ENCODE measurements at places on chromosomes 13 and 19.

- H3K27me3 ChIP-seq: no peaks in the 10 kb centered on the region
- H3K27ac ChIP-seq: no peak overlapping the region
- no peaks in the 10 kb centered on the region for H3K36me3 ChIP-seq
These were observed 466.4 kb downstream of the KLF12 start for GRCh38 chr13:73667756-73668155.

DNA sequence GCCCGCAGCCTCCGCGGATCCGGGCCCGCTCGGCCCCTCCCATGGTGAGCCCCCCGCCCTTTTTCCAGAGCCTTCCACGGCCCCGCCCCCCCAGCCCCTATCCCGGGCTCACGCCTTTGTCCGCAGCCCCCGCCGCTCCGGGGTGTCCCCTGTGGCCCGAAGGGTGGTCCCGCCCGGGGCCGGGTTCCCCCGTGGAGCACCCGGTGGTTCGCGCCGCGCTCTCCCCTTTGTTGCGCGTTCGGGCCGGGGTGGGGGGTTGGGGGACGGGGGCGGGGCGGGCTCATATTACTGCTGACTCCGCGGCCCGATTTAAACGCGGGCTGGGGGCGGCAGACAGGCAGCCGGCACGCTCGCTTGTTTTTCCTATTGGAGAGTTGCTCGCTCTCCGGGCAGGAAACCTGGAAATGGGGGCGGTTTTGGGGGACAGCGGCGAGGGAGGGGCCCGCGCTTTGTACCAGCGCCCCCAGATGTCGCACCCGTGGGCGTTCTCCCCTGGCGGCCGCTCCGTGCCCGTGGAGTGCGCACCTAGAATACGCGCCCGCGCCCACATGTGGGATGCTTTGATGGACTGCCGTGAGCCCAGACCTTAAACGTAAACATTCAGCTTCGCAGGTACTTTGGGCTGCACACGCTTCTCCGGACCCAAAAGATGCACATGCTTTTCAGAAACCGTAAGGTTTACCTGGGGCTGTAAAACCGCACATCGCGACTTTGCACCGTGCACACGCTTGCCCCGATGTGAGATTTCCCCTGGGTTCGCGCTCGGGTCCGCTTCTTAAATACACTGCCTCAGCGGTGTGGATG is 699 bp downstream of the PTOV1 start:
- peak overlapping the region; percentile 63 for H3K4me3 ChIP-seq
- peaks cover 54% of the 10 kb centered on the region for H3K4me1 ChIP-seq
- H3K36me3 ChIP-seq: peaks cover 8% of the 10 kb centered on the region
- no peak overlapping the region for H3K27ac ChIP-seq

GRCh38 chr13:113789167-113789566 is 30.1 kb downstream of the TMEM255B start:
- H3K27ac ChIP-seq: no peak overlapping the region
- H3K27me3 ChIP-seq: peaks cover 1% of the 10 kb centered on the region
- no peak overlapping the region for H3K4me3 ChIP-seq
- H3K4me1 ChIP-seq: no peaks in the 10 kb centered on the region

GRCh38 chr13:75399168-75399878 is 82.6 kb downstream of the TBC1D4 start:
- no peak overlapping the region for H3K27ac ChIP-seq
- H3K36me3 ChIP-seq: no peaks in the 10 kb centered on the region
- no peaks in the 10 kb centered on the region for H3K4me1 ChIP-seq
- H3K4me3 ChIP-seq: no peak overlapping the region
- H3K27me3 ChIP-seq: no peaks in the 10 kb centered on the region

DNA sequence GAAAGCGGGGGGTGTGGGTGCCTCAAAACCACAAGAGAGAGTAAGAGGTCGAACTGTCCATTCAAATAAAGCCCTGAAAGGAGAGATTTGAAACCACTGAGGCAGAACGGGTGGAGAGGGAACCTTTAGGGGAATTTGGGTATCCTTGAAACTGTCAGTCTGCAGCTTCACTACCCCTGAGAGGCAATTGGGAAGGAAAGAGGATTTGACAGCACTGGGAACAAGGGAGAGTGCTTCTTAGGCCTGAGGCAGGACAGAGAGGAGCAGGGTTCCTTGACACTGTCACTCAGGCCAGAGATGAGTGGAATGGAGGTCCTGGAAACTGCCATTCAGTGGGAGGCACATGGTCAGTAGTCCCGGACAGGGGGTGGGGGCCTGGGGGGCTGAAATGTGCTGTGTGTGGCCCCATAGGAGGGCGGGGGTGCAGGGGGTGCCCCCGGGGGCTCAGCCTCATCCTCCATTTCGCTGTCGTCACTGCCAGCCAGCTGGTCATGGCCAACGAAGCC is 5.0 kb downstream of the GFY start:
- no peak overlapping the region for H3K27ac ChIP-seq
- no peak overlapping the region for H3K4me3 ChIP-seq
- no peak for DNase-seq
- H3K36me3 ChIP-seq: no peaks in the 10 kb centered on the region
- H3K27me3 ChIP-seq: peaks cover 99% of the 10 kb centered on the region

- no peak overlapping the region for H3K27ac ChIP-seq
- H3K4me3 ChIP-seq: no peak overlapping the region
- H3K27me3 ChIP-seq: peaks cover 14% of the 10 kb centered on the region
- no peaks in the 10 kb centered on the region for H3K36me3 ChIP-seq
- H3K4me1 ChIP-seq: peaks cover 45% of the 10 kb centered on the region
- DNase-seq: no peak
These were observed 1.3 kb downstream of the RGS9BP start for GRCh38 chr19:32676895-32677359.

GRCh38 chr13:78586706-78587105 is 16.6 kb downstream of the POU4F1 start:
- H3K27me3 ChIP-seq: peaks cover 70% of the 10 kb centered on the region
- H3K4me3 ChIP-seq: no peak overlapping the region
- no peak for DNase-seq
- H3K36me3 ChIP-seq: no peaks in the 10 kb centered on the region
- H3K4me1 ChIP-seq: no peaks in the 10 kb centered on the region

DNA sequence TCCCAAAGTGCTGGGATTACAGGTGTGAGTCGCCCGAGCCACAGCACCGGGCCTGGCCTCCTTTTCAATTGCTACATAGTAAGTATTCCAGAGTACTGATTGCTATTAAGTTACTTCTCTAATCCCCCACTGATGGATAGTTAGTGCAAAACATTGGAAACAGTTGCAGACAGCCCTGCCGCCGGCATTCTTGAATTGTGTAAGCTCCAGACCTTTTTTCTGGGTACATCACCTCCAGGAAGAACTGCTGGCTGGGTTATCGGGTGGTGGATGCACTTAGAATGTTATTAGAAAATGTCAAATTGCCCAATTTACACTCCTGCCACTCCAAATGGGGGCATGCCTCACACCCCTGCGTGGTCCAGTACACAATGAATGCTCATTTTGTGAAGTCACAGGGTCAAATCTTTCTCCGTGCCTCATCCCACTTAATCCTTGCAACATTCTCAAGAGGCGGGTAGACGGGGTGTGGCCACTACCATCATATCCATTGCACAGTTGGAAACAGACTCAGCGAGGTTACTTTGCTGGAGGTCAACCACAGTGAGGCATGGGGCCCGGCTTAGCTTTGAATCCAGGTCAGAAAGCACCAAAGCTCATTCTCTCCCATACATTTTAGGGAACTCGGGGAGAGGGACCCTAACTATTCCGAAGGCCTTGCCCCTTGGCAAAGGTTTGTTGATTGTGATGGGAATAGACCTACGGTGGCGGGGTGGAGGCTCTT is 1.0 kb upstream of the KDM4B start:
- no peak for DNase-seq
- H3K4me1 ChIP-seq: peaks cover 43% of the 10 kb centered on the region
- no peaks in the 10 kb centered on the region for H3K36me3 ChIP-seq
- no peaks in the 10 kb centered on the region for H3K27me3 ChIP-seq

GRCh38 chr13:113013878-113014751 is 45.1 kb downstream of the MCF2L start:
- DNase-seq: no peak
- no peaks in the 10 kb centered on the region for H3K36me3 ChIP-seq
- H3K27me3 ChIP-seq: no peaks in the 10 kb centered on the region
- no peak overlapping the region for H3K27ac ChIP-seq
- no peaks in the 10 kb centered on the region for H3K4me1 ChIP-seq
- no peak overlapping the region for H3K4me3 ChIP-seq

Data from CD4-positive, alpha-beta T cell (primary cell).